ENCODE measurements at places on chromosomes 12 and 14. TPM values are rescaled to one million over a fixed set of nuclear protein-coding genes. Genes with fewer than 3 reads are reported as not detected.

Gene CSAD
- 3.3 TPM for total RNA-seq

Gene LIN7A
- total RNA-seq: 57.8 TPM

Gene AMN
- not detected for total RNA-seq

Gene PDZRN4
- not detected for total RNA-seq

Gene TRIM9
- 0.91 TPM for total RNA-seq

Gene METTL1
- 341 TPM for total RNA-seq

DNA sequence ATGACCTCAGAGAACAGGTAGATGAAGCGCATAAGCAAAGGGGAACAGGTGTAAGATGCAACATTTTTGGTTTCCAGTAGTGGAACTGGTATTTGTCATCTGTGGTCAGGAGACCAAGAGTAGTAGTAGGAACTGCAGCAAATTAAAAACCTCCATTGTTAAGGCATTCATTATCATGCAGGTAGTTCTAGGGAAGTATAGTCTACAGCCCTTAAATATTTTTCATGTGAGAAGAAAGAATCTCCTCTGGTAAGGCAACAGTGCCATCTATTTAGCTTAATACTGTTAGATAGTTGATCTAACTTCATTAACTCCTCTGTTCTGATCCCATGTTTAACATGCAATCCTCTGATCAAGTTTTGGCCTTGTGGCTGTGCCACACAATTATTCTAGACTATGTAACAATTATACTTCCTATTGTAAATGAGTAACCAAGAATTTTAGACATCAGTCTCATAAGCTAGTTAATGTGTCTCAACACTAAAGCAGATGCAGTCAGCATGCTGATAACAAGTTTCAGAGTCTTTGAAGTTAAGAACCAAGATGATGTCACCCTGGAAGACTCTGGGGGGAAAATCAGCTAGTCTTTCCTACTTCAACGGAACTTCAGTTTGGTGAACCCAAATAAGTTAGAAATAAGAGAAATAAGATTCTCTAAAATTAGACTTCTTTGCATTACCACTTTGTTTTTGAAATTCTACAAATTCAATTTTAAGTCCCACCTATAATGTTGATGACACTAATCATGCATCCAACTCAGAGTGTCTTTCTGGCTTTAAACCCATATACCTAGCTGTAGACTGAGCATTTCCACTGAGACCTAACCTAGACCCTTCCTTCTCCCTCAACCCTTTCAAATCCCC is 70.9 kb downstream of the STXBP6 start:
- no peak for DNase-seq

GRCh38 chr12:65307169-65307501 is 28.7 kb downstream of the MSRB3 start:
- DNase-seq: no peak

- no peak for DNase-seq
Observed at GRCh38 chr14:92459950-92460421, 53.6 kb upstream of the RIN3 start.

DNA sequence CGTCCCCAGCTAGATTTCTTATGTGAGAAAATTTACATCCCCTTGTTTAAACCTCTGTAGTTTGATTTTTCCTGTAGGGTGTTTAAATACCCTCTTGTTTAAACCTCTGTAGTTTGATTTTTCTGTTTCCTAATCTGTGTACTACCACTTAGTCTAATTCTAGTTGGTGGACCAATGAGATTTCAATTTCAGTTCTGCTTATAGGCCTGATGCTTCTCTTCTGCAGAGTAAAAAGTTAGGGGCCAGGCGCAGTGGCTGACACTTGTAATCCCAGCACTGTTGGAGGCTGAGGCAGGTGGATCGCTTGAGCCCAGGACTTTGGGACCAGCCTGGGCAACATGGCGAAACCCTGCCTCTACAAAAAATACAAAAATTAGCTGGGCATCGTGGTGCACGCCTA is 11.5 kb downstream of the UBC start:
- no peak for DNase-seq

- no peak for DNase-seq
Observed at GRCh38 chr14:75064205-75064567, 362 bp upstream of the ACYP1 start.
